ENCODE measurements at places on chromosomes 12 and 14.

- DNase-seq: no peak
Observed at GRCh38 chr12:93006471-93007208, 77.5 kb upstream of the EEA1 start.

GRCh38 chr12:101841069-101841468 lies 10.3 kb upstream of the GNPTAB start:
- no peak for DNase-seq

- DNase-seq: no peak
Observed at GRCh38 chr12:26867080-26867479, 34.1 kb upstream of the ITPR2 start.

GRCh38 chr12:99195474-99195873 lies 452.1 kb upstream of the GARIN6 start:
- no peak for DNase-seq

DNA sequence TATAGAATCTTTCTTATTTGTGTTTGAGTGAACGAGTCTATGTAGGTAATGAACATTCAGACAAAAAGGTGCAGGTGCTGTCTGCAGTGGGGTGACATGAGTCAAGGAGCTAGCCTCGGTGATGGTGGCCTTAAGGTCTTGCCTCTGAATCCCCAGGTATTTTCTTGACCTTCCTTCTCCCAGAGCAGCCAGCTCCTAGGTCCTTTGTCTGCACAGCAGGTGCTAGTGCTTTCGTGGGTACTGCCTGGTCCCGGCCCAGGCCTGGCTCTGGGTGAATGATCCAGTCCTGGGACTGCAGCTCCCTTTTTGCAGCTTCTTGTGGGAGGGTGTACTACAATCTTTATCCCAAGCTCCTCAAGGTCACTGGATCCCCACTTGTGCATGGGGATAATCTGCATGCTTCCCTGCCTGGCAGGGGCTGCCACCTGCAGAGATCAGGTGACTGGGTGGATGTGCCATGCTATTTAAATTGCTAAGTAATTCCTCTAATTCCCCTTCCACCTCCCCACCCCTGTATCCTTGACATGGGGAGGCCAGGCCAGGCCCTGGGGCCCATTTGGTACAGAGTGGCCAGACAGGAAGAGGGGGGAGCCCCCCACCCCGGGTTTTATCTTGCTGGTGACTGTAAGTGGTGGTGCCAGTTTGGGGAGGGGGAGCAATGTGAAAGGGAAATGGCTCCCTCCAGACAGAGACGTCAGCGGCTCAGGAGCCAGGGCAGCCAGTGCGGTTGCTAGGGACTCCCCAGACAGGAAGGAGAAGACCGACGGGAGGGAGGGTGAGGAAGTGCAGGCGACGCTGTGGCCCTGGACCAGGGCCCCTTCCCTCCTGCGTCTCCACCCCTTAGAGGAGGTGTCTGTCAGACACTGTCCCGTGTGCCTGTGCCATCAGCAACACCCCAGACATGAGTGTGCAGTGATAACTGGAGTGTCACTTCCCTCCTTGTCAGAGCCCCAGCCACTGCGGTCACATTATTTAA lies 6.7 kb downstream of the VASH1 start:
- DNase-seq: peak; percentile 47

- no peak for DNase-seq
Observed at GRCh38 chr12:64669270-64669842, 59.1 kb downstream of the RASSF3 start.

DNA sequence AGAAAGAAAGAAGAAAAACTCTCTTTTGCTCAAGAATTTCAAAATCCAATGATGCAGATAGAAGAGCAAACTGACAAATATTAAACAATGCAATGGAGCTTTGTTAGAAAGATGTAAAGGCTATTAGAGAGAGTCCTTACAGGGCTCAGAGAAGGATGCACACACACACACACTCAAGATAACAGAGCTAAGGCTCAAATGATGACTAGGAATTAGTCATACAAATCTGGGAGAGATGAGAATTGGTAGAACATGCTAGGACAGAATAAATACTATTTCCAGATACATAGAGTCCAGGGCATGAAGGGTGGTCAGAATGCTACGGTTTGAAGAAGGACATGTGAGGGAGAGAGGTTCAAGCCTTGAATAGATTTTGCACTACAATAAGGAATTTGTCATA lies 650.1 kb upstream of the MDGA2 start:
- no peak for DNase-seq

GRCh38 chr14:68462683-68463082 lies 330.2 kb downstream of the ZFP36L1 start:
- no peak for DNase-seq

DNA sequence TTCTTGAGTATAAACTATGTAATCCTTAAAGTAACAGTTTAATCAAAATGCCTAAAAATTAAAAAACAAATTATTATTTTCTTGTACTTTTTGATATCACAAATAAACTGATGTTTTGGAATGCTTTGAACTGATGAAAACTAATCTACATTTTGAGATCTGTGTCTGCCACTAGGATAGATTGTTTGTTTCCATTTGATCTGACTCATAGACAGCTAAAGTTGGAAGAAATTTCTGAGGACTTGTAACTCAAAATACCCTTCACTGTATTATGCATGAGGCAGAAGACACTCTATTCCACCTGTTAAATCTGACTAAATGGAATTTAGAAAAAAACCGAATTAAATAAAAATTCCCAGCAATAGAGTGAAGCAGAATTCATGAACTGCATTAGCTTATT lies 1400.0 kb upstream of the FLRT2 start:
- no peak for DNase-seq

GRCh38 chr12:7638064-7638759 lies 27.5 kb downstream of the APOBEC1 start:
- no peak for DNase-seq

DNA sequence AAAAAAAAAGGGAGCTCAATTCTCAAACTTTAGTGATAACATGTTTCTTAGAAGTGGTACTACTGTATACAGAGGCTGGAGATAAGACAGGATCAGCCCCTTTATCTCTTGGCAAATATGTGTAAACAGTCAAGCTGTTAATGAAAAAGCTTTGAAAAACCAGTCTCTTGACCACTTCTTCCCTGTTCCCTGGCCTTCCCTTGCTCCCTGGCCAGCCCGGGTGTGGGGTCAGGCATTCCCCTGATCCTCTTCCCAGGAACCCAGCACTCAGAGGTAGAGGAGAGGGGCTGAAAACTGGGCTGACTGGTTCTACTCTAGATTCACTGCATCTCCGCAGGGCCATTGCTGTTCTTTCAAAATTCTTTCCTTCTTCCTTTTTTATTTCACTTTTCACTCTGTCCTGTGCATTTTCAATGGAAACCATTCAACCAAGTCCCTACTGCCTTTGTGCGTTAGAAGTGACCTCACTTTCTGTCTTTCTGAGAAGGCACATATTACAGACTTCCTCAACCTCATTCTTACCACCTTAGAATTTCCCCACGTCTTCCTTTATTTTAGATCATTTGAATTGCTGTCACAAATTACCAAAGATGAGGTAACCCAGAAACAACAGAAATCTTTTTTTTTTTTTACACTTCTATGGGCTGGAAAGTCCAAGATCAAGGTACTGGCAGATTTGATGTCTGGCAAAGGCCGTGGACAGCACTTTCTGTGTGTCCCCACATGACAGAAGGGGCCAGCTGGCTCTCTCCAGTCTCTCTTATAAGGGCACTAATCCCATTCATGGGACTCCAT lies 5.7 kb downstream of the GNG2 start:
- no peak for DNase-seq

- no peak for DNase-seq
Observed at GRCh38 chr14:69288011-69288771, 28.2 kb downstream of the GALNT16 start.

DNA sequence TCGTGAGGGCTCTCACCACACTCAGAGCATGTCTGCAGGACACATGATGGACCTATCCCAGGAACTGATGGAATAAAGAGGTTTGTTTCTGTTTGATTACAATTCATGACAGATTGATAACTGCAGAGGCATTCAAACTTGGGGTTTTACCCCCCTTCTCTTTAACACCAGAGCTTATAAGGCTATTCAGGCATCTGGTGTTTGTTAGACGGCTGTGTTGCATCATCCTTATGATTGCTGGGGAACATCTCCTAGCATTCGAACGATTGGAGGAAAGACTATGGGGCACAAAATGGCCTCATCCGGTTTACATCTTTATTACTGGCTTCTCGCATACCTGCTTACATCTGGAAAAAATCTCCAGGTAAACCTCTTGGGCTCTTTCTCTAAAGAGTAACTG lies 191.8 kb downstream of the MSRB3 start:
- no peak for DNase-seq

GRCh38 chr14:93056840-93057585 lies 58.7 kb downstream of the ITPK1 start:
- DNase-seq: no peak
